ENCODE measurements at places on chromosomes 5 and 9.

DNA sequence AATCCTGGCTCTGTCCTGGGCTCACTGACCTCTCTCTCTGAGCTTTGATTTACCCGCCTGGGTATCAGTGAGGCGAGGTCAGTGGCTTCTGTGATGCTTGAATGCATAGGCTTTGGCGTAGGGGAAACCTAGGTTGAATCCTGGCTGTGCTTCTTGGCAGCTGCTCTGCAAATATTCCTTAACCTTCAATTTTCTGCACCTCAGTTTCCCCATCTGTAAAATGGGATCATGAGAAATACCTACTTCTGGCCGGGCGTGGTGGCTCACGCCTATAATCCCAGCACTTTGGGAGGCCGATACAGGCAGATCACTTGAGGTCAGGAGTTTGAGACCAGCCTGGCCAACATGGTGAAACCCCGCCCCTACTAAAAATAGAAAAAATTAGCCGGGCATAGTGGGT lies 7.2 kb downstream of the FGF18 start:
- no peak for DNase-seq

GRCh38 chr5:68708156-68708841 lies 385.5 kb upstream of the SLC30A5 start:
- no peak for DNase-seq

DNA sequence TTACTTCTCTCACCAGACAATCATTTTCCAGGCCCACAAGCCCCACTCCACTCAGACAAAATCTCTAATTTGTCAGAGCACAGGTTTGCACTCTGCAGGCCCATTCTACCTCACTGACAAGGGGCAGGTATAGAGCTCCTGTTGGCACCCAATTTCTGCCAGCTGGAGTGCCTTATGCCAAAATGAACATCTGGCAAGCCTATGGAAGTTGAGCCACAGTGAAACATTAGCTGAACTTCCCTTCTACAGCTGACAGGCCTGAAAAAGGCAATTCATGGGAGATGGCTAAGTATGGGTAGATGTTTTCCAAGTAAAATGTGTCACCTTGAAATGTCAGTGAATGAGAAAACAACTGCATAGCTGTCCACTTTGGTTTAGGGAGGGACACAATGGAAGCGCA lies 87.0 kb downstream of the SPOCK1 start:
- no peak for DNase-seq

DNA sequence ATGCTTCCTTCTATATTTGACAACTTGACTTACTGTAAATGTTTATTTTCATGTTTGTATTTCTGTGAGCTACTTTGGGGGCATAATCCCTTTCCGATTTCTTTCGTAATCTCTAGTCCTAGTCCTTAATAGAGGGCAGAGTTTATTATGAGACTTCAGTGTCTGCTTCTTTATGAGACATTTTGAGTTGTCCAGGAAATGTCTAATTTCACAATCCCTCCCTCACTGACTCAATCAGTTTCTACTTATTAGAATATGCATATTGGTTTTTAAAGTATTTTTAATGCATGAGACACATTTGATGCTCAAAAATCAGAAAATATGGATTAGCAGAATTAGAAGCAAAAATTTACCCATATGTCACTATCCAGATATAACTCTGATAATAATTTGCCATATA lies 160.9 kb downstream of the FOCAD start:
- no peak for DNase-seq

- no peak for DNase-seq
These were observed 1.1 kb downstream of the ISL1 start for GRCh38 chr5:51384281-51384840.

DNA sequence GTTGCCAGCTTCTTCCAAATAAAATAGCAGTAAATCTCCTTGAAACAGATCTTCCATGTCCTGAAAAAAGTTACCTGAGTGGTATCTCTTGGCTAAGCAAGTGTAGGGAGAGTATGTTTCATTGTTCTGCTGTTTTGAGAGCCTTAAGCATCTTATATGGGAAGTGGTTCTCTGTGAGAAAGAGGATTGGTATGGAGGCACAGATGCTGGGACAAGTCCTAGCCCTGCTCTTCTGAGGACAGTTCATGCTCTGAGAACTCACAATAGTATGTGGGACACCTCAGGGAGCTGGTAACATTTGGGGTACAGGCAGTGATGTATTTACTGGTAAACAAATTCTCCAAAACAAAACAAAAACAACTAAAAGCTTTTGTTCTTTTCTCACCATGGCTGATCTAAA lies 2.0 kb downstream of the PPP3R2 start:
- no peak for DNase-seq

DNA sequence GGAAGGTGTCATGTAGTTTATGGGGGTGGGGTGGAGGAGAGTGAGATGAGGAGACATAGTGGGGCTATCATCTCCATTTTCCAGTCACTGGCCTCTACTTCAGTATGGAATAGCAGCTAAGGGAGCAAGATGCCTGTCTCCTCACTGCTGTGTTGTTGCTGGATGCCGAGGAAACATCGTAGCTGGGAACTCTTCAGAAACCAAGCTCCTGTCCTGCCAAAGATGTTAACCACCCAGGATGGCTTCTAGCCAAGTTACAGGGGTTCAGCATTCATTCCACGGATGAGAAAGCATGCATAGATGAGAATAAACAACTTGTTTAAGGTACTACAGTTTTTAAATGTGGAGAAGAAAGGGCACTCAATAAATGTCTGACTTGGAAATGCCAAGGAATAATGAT lies 226.5 kb downstream of the ASTN2 start:
- DNase-seq, result no peak

- no peak for DNase-seq
These were observed 21.2 kb upstream of the TTC23L start for GRCh38 chr5:34817558-34818351.

GRCh38 chr9:111316796-111317195 lies 13.2 kb downstream of the OR2K2 start:
- DNase-seq, result no peak

- no peak for DNase-seq
These were observed 5.0 kb downstream of the TARS1 start for GRCh38 chr5:33445798-33446197.
